ENCODE measurements at places on chromosomes 11 and 22.

DNA sequence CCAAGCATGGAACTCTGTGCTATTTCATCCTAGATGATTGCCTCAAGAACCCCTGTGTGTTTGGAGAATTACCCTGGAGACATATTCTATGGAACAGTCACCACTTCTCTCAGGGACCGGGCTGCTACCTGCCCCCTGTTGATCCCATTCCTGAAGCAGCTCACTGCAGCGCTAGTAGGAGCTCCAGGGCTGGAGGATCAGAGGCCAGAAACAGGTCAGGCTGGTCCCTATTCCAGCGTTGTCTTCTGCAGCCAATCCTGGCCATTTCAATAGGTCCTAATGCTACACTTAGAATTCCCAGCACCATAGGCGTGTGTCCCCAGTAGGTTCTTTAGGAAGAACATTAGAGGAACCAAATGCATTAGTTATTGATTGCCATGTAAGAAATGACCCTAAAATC is 48.9 kb downstream of the BTG4 start:
- no peak for DNase-seq

- no peak for DNase-seq
Measured at GRCh38 chr22:42699281-42699975, 21.2 kb downstream of the A4GALT start.

DNA sequence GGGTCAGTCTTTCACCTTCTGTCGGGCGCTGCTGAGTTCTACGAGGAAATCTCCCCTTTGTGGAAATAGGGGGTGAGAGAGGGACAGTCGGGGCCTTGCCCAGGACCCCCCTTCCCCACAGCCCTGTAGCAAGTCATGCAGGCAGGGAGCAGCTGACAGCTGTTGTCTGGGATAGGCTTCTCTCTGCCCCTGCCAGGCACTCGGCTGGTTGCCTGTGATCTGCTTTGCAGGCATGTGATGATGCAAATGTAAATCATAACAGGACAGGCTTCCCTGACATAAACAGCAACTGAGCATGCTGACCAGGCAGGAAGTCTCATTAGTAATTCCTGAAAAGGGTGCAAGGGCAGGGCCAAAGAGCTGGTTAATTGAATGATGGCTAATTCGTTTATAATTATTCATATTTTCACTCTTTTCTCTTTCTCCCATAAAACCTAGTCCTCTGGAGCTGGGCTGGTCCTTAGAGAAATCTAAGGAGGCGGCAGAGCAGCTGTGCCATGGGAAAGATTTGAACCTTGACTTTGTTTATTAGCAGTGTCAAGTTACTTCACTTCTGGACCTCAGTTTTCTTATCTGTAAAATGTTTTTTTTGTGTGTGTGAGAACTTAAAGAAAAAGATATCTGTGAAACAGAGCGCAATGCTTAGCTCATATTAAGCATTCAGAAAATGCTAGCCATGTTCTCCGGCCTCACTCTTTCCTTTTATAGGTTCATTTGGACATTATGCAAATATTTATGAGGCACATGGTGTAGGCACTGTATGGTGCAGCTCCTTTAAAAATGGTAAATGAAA is 129.7 kb downstream of the LDLRAD3 start:
- DNase-seq, result no peak

DNA sequence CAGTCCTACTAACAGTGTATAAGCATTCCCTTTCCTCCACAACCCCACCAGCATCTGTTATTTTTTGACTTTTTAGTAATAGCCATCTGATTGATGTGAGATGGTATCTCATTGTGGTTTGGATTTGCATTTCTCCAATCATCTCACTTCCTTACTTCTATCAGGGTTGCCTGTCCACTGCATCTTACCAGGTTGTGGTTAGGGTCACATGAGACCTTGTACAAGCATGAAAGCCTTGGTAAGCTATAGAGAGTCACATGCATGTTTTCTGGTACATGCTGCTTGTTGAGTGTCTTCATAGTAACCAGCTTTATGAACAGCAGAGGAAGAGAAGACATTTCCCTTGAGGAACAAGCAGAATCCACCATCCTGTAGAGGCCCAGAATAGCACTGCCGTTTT is 102.9 kb upstream of the PAX6 start:
- DNase-seq, result no peak

- no peak for DNase-seq
Measured at GRCh38 chr11:72136684-72137262, 1.2 kb downstream of the FOLR3 start.
